ENCODE measurements at places on chromosomes 5 and 9.

GRCh38 chr5:116848954-116849581 is 274.4 kb upstream of the SEMA6A start:
- DNase-seq, result no peak

- peak; percentile 22 for DNase-seq
Observed at GRCh38 chr9:91905991-91906469, 44.0 kb downstream of the ROR2 start.

- no peak for DNase-seq
Observed at GRCh38 chr9:135106551-135107270, 19.2 kb downstream of the OLFM1 start.

- DNase-seq, result no peak
Observed at GRCh38 chr5:146428658-146429057, 18.5 kb upstream of the TCERG1 start.

GRCh38 chr5:154055201-154055600 is 16.4 kb downstream of the MFAP3 start:
- DNase-seq, result no peak

GRCh38 chr5:92567831-92568450 is 1013.1 kb downstream of the NR2F1-AS1 start:
- DNase-seq, result no peak

DNA sequence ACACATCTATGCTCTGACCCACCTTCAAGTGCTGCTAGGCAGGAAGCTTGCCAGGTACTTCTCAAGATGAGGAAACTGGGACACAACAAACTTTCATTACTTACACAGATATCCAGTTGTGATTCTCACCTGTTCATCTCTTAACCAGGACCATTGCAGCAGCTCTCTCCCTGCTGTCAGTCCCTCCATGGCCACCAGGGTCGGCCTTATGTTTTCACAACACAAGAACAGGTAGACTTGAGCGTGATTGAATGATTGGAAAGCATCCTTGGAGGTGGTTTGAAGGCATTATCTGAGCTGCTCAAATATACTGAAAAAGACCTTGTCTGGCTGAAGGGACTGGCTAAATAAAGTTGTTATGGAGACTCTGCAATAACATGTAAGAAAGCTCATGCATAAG is 94.4 kb downstream of the MTREX start:
- no peak for DNase-seq

DNA sequence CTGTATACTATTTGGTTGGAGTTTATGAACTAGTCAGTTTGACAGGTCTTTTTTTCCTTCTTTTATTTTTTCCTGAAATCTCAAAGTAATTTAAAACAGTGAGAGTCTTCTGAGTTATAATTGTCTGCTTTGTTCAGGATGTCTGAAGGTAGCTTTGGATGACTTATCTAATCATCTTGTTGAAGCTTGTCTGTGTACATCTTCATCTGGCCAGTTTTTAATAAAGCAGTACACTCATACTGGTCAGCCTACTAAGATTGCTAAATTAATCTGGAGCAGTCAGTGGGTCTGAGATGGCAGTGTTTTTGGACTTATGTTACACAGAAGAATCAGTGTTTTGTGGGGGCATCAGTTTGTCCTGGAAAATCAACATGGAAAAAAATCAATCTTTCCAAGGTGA is 482.4 kb downstream of the CDH10 start:
- no peak for DNase-seq

GRCh38 chr9:127353882-127354281 is 43.1 kb upstream of the SLC2A8 start:
- DNase-seq, result no peak

DNA sequence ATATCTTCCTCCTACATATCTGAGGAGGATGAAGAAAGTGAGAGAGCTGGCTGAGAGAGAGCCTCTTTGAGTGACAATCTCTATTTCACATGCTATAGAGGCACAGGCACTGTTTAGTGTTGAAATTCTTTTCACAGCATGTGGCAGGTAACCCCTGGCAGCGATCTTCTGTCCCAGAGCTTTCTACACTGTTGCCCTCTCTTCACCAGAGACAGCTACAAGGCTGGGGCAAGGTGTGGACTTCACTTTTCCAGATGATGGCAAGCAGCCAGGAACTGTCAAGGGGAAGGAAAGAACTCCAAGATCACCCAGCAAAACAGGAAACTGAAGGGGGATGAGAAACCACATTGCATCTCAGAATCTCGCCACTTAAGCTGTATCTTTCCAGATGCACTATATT is 205.2 kb downstream of the CAAP1 start:
- no peak for DNase-seq

GRCh38 chr5:117803533-117803932 is 1184.8 kb downstream of the DTWD2 start:
- DNase-seq, result no peak

All from stimulated activated CD8-positive, alpha-beta memory T cell treated with anti-CD3 and anti-CD28 coated beads, Interleukin-4, amount 100 ng/mL, for 24 hours (primary cell).